ENCODE measurements at places on chromosomes 13 and 19. TPM values are rescaled to one million over a fixed set of nuclear protein-coding genes. Genes with fewer than 3 reads are reported as not detected.

The GPR12 gene
- not detected for total RNA-seq

The CYP4F22 gene
- 0.21 TPM for total RNA-seq

The ELSPBP1 gene
- not detected for total RNA-seq

The CIRBP gene
- total RNA-seq, result 455 TPM

The VSIG10L gene
- total RNA-seq, result 0.10 TPM

The KIR3DL1 gene
- total RNA-seq, result 1.6 TPM

The F2RL3 gene
- 1.7 TPM for total RNA-seq

The BEST2 gene
- total RNA-seq, result not detected

The SHISA7 gene
- not detected for total RNA-seq

The SPC24 gene
- 0.10 TPM for total RNA-seq

The LRRC63 gene
- total RNA-seq, result 0.21 TPM

The CCL25 gene
- total RNA-seq, result not detected

The MEIS3 gene
- not detected for total RNA-seq

Data from mononuclear cell (primary cell).